ENCODE measurements at places on chromosomes 3 and 15.

DNA sequence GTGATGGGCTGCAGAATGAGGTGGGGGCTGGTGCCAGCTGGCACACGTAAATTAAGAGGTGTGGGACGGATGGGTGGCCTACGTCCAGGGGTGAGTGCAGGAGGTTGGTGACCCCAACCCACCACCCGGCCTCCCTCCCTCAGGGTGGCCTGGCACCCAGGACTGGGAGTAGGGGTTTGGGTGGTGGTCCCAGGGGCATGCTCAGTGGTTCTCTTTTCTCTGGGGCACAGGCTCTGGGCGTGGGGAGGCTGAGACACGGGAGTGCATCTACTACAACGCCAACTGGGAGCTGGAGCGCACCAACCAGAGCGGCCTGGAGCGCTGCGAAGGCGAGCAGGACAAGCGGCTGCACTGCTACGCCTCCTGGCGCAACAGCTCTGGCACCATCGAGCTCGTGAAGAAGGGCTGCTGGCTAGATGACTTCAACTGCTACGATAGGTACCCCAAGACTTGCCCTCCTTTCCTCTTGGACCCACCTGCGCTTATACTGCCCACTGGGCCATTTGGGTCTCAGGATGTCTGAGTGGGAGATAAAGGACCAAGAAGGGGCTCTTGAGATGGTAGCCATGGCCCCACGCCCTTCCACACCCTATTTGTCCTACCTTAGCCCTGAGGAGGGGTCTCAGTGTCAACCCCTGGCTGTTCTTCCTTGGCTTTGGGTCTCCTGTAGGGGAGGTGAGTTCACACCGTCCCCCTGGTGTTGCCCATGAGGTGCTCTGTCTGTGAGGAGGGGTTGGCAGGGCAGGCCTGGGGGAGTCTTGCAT, 18.9 kb upstream of the EXOG start:
- DNase-seq, result no peak

- no peak for DNase-seq
Observed at GRCh38 chr15:86178845-86179244, 99.2 kb downstream of the AGBL1 start.

DNA sequence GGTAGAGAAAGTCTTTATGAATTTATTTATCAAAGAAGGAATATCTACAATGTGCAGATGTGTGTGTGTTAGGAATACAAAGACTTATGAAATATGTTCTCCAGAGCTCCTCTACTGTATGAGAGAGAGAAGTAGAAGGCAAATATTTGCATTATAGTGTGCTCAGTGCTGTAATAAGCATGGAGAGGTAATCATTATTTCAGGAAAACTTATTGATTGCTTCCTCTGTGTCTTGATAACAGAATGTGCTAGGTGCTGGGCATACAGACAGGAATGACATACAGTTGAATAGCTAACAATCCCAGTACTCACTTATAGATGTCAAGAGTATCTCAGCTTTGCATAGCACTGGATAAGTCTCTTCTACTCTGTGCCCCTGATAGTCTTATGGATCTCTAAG, 30.2 kb downstream of the ATG7 start:
- DNase-seq, result no peak

DNA sequence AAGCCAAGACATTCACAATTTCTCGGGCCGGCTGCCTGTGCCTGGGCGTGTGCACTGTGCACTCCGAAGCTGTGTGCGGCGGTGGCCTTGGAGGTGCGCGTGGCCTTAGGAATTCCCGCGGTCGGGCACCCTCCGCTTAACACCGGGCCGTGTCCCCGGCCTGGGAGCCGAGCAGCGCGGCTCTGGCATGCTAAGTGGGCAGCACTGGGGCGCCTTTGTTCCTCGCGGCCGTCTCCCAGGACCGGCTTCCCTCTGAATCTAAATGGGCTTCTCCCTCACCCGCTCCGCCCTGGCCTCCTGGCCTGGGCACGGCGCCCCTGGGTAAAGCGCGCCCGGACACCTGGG, 498 bp upstream of the ARNT2 start:
- DNase-seq, result no peak

Data from stimulated activated CD8-positive, alpha-beta memory T cell treated with anti-CD3 and anti-CD28 coated beads, Interleukin-7, amount 100 ng/mL, for 4 hours (primary cell).